Naive thymus-derived CD8-positive, alpha-beta T cell (primary cell): ENCODE measurements at places on chromosomes 1 and 21. TPM values are rescaled to one million over a fixed set of nuclear protein-coding genes. Genes with fewer than 3 reads are reported as not detected.

GRCh38 chr1:117564227-117565075 lies 41.4 kb upstream of the TENT5C start:
- DNase-seq: no peak

- DNase-seq: no peak
Measured at GRCh38 chr1:224565186-224565585, 50.9 kb upstream of the CNIH3 start.

DNA sequence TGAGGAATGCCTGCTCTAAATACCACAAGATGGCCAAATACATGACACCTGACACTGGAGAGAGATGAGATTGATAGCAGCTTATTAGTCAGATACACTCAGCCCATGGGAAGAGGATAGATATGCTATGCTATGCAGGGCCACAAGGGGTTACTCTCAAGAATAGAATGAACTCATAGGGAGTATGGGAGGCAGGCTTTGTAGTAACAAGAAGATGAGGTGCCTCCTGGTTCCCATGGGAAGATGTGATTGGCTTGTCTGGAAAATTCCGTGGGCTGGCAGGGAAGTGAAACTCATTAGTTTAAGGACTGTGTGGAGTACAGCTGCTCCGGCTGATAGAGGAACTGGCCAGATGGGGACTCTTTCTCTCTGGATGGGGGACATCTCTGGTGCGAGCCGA lies 16.5 kb downstream of the CCDC30 start:
- DNase-seq: no peak

- DNase-seq: no peak
Measured at GRCh38 chr1:44315521-44315920, 39.5 kb downstream of the ERI3 start.

Gene PLA2G2A
- not detected for total RNA-seq

Gene HIVEP3
- total RNA-seq: 6.3 TPM

DNA sequence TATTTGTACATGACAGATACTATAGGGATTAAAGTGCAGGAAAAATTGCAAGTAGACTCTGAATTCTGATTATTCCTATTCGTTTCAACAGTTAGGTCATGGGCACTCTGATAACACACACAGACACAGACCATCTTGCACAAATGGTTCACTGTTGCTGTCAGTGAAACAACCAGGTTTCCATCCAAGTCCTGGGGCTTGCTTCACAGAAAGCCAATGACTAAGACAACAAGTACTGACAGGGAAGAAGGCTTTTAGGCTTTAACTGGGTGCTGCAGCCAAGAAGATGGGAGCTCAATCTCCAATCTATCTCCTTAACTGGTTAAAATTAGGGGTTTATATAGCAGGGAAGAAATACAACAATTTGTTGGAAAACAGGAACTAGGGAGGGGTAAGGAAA lies 57.6 kb downstream of the RIMS3 start:
- no peak for DNase-seq

Gene CA6
- total RNA-seq: 11.3 TPM

Gene BROX
- total RNA-seq: 53.3 TPM

Gene CNTN2
- not detected for total RNA-seq

DNA sequence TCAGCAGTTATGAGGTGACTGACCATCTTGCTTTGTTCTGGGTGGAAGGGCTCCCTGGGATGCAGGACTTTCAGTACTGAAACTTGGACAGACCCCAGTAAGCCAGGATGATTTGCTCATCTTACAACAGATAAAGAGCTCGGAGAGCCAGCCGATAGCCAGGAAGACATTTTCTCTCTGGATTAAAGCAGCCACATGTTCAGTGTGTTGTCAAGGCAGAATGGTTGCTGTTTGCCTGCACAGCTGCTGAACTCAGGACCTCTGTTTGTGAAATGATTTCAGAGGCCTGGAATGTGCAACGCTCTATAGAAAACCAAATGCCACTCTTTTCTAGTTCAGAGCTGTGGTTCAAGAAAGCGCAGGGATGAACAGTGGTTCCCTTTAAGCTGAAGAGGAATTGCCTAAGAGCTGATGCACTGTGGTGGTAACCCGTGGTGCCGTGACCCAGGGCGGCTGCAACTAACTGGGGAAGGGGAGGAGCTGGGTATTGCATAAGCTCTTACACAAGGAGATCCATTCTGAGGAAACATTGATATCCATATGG lies 40.7 kb downstream of the CASQ2 start:
- DNase-seq: no peak

- no peak for DNase-seq
Measured at GRCh38 chr1:56993475-56993874, 27.7 kb upstream of the C8B start.

- DNase-seq: no peak
Measured at GRCh38 chr1:28521502-28522164, 15.8 kb downstream of the RCC1 start.
